ENCODE measurements at places on chromosomes 1 and 21.

DNA sequence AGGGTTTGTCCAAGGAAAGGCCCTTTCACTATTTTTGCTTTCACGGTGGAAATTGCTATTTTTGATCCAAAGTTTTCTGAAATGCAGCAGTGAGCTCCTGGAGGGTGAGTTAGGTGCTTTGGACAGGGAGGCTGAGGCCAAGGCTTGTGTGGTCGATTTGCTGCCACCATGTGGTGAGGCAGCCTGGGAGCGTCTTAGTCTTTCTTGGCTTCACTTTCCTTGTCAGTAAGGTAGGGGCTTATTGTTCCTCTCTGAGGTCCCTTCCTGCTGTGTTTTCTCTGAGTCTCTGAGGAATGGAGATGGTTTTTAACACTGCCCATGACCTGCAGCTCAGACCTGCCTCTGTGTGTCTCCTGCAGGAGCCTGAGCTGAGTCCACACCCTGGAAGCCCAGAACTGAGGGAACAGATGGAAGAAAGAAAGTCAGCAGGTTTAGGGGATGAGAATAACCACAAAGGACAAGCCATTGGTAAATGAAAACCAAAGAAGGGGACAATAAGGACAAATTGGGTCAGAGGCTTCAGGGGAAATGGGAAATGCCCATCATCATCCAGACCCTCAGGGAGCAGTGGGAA is 20.1 kb upstream of the S100A10 start:
- DNase-seq = no peak

DNA sequence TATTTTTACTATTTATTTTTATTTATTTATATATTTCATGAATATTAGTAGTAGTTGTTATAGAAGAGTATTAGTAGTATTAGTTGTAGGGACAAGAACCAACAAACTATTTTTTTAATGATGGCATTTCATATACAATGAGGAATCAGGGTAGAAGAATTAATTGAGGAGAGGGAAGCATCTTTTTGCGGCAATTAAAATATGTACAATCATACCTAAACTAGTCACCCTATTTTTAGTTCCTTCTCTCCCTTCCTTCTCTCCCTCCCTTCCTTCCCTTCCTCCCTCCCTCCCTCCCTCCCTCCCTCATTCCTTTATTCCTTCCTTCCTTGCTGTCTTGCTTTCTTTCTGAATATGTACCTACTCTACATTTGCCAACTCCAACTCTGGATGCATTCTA is 189.8 kb downstream of the GRIK1 start:
- no peak for DNase-seq

GRCh38 chr1:74618974-74619373 is 54.6 kb downstream of the ERICH3 start:
- DNase-seq = no peak

DNA sequence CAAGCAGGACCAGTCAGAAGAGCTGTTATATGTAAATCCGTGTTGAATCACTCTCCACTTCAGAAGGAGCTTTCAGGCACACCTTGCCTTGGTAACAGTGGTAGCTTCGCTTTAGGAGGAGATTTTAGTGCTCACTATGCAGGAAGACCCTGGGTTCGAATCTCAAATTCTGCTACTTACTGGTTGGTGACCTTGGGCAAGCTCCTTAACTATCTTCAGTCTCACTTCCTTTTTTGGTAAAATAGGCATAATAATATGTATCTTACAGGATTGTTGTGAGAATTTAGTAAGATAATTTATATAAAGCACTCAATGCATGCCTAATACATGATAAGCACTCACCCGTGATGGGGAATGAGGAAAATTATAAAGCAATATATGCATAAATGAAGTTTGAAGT is 46.7 kb upstream of the GPR52 start:
- DNase-seq = no peak

GRCh38 chr1:84996846-84997666 is at the start of gene MCOLN2:
Gene MCOLN2, minus strand, starts transcription at chr1:84997113. Its CDS starts 241 bp downstream, at chr1:84996872.
- DNase-seq = no peak

GRCh38 chr1:17878837-17879236 is 123.7 kb downstream of the ACTL8 start:
- no peak for DNase-seq

DNA sequence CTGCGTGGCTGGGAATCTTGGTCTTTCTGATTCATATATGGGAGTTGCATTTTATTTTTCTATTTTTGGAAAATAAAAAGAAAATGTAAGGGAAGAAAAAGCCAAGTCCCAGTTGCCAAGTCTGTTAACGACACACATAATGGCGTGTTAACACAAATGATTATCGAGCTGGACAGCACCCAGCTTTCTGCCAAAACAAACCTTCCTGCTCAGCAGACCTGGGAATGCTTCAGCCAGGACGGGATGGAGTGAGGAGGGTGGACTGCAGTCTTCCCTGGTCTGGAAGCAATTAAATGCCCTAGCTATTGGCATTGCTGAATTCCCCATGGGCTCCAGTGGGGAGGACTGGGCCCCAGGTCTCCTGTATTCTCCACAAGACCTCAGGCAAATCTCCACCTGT is 184.2 kb upstream of the USP24 start:
- no peak for DNase-seq
